ENCODE measurements at places on chromosomes 11 and 22.

DNA sequence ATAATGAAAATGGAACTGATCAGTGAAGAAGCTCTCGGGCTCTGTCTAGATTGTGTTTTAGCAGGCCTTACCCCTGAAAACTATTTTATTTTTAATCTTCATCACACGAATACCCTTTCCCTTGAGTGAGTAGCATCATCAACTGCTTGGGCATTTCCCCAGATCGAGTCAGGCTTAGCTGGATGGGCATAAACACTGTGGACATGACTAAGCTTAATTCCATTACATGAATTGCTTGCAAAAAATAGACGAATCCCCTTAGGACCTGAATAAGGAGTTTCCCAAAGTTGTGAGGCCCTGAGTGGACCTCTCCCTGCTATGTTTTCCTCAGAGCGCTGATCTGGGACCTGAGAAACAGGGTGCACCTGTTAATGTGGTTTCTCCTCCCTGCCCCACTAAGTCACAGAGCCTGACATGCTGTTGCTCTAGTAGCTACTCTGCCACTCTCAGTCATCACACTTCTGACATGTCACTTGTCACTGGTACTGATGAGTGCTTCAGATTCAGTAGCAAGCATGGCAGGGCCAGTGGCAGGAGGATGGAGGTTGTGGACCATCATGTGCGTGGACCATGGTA, 53.5 kb downstream of the ENDOD1 start:
- peak; percentile 34 for DNase-seq

- peak; percentile 28 for DNase-seq
Observed at GRCh38 chr11:13152736-13153541, 124.7 kb upstream of the BMAL1 start.

- DNase-seq: no peak
Observed at GRCh38 chr11:126124231-126124661, 61.6 kb upstream of the CDON start.

DNA sequence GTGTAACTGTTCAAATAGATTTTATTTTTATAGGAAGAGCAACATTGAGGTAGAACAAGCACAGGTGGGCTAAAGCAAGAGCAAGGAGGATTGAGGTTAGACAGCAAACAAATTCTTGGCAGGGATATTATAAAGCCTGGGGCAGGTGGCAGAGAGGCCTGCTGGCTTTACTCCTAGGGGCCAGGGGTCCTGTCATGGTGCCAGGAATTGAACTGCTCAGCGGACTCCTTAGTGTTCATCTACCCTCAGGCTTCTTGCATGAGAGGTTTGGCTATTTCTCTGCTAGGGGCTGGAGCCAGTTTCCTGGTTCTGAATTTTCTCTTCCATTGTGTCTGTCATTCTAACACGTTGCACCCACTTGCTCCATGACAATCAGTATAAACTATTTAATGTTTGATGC, 217.2 kb upstream of the NCAM1 start:
- DNase-seq: no peak

Measured in foreskin keratinocyte (primary cell).